ENCODE measurements at places on chromosomes 1 and 21. TPM values are rescaled to one million over a fixed set of nuclear protein-coding genes. Genes with fewer than 3 reads are reported as not detected.

- no peak overlapping the region for H3K4me3 ChIP-seq
- no peak overlapping the region for H3K27ac ChIP-seq
- H3K27me3 ChIP-seq: no peaks in the 10 kb centered on the region
- H3K36me3 ChIP-seq: no peaks in the 10 kb centered on the region
- DNase-seq: no peak
Measured at GRCh38 chr1:3415260-3416090, 39.0 kb upstream of the ARHGEF16 start.

GRCh38 chr1:110542725-110543124, 23.8 kb upstream of the KCNA10 start:
- H3K36me3 ChIP-seq: no peaks in the 10 kb centered on the region
- no peaks in the 10 kb centered on the region for H3K4me1 ChIP-seq
- no peak overlapping the region for H3K4me3 ChIP-seq
- no peak overlapping the region for H3K27ac ChIP-seq

TOR3A gene
- 15.4 TPM for total RNA-seq

ARHGAP30 gene
- 0.23 TPM for total RNA-seq

DNA sequence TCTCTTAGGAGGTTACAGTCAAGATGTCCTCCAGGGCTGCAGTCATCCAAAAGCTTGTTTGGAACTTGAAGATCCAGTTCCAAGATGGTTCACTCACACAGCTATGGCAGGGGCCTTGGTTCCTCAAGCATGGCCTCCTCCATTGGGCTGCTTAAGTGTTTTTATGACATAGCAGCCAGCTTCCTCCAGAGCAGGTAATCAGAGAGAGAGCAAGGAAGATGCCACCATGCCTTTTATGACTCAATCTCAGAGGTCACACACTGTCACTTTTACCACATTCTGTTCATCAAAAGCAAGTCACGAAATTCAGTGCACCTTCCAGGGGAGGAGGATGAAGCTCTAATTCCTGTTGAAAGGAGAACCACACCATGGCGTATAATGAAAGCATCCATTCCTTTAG, 17.1 kb downstream of the ELAPOR1 start:
- no peak overlapping the region for H3K4me3 ChIP-seq
- no peaks in the 10 kb centered on the region for H3K27me3 ChIP-seq
- DNase-seq: no peak

OR2L3 gene
- not detected for total RNA-seq

DNA sequence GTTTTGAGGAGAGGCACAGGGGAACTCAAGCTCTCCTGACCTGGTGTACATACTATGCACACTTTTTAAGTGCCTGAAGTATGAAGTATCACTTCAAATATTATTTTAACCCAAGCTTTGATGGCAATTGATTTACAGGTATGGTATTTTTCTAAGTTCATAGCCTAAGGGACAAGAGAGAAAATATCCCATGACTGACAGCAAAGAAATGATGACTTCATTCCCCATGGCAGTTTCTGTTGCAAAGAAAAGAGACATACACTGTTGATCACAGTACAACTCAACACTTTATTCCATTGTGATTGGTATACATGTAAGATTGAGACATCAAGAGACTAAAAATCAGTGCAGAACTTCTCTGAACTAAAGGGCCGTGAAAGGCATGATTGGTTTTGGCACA, 41.8 kb upstream of the BCL10 start:
- H3K4me1 ChIP-seq: peaks cover 25% of the 10 kb centered on the region
- no peaks in the 10 kb centered on the region for H3K27me3 ChIP-seq

GRCh38 chr1:202966006-202966898, 805 bp downstream of the CYB5R1 start:
- H3K27me3 ChIP-seq: no peaks in the 10 kb centered on the region
- DNase-seq: peak; percentile 17
- H3K36me3 ChIP-seq: peaks cover 25% of the 10 kb centered on the region
- peak overlapping the region; percentile 84 for H3K27ac ChIP-seq

- H3K4me3 ChIP-seq: peak overlapping the region; percentile 10
- no peaks in the 10 kb centered on the region for H3K36me3 ChIP-seq
- H3K27ac ChIP-seq: no peak overlapping the region
- H3K4me1 ChIP-seq: peaks cover 19% of the 10 kb centered on the region
- peak; percentile 83 for DNase-seq
Measured at GRCh38 chr1:201511941-201512539, 5.1 kb upstream of the CSRP1 start.

ALG14 gene
- total RNA-seq: 4.6 TPM

DNA sequence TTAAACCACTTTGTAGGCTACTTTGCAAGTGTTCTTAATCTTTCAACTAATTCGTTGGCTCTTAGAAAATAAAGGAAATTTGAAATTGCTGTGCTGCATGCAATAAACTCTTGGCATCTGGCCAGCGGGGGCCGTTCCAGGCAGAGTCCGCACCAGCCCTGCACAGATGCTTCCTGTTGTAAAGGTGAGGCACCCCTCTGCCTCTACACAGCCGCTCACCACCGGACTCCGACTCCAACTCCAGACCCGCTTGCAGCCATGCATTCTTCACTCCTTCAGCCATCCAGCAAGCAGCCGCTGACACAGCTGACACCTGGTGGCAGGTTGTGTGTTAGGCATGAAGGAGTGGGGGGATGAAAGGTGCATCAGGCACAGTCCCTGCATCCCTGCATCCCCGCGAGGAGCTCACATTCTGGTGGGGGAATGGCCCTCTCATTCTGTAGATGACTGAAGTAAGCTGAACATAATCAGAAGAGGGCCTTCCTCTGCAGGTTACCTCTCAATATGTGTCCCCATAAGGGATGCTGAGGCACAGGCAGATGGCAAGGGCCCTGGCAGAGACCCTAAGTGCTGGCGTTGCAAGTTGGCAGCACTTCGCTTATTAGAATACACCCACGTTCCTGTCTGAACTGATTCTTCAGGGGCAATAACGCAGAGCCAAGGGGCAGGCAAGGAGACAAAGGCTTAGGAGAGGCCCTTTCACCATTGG, 56.8 kb downstream of the GLIS1 start:
- H3K4me1 ChIP-seq: no peaks in the 10 kb centered on the region
- H3K4me3 ChIP-seq: no peak overlapping the region
- H3K36me3 ChIP-seq: no peaks in the 10 kb centered on the region
- H3K27me3 ChIP-seq: peaks cover 64% of the 10 kb centered on the region
- no peak for DNase-seq

All from SJCRH30 (cell line).